ENCODE measurements at places on chromosomes 13 and 19.

DNA sequence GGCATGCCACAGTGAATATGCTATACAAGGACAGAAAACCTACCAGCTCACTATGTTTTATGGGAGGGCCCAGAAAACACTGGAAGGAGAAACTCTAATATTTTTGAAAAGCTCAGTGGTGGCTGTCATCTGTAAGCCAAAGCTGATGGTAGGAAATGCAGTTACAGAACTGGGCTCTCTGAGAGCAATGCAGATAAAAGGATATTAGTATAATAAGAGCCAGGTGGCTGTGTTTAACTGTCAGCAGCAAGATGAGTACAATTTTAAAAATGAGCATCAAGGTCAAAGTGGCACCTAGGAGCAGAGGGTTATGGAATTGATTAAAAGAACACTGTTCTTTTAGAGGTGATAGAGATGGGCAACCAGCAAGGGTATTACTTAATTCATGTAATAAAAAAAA lies 345.0 kb downstream of the NDFIP2 start:
- no peak for DNase-seq

DNA sequence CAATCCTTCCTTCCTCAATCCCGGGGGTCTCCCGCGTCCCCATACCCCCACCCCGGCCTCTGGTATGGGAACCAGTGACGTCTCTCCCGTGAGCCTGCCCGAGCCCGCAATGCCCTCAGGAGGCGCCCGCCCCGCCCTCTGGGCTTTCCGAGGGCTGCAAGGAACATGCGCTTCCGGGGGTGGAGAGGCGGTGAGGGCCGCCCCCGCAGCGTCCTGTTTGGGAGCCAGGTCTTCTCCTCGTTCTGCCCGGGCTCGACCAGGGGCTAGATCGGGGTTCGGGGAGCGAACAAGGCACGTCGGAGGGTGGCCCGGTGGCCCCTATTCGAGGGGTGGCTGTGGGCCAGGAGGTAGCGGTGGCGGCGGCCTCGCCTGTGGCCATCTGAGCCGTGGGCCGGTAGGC lies 6.6 kb upstream of the TEX101 start:
- no peak for DNase-seq

DNA sequence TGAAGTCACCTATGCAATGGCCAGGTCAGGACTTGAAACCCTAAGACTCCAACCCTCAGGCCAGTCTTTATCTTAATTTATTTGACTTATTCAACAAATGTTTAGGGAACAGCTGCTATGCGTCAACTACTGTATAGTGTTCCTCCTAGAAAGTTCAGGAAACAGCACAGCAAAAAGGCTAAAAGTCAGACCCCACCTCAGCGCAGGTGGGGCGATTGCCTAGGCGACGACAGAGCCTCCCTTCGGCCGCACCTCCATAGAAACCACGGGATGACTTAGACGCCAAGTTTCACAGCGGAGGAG lies 502 bp downstream of the VRK3 start:
- no peak for DNase-seq

GRCh38 chr13:79492313-79492798 lies 11.4 kb downstream of the NDFIP2 start:
- no peak for DNase-seq

DNA sequence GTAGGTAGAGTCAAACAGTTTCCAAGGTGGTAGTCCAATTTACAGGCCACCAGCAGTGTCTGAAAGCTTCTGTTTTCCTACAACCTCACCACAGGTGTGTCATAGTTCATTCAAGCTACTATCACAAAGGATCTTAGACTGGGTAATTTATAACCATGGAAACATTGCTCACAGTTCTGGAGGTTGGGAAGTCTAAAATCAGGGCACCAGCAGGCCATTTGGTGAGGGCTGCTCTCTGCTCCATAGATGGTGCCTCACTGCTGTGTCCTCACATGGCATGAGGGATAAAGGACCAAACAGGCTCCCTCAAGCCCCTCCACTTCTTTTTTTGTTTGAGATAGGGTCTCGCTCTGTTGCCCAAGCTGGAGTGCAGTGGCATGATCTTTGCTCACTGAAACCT lies 60.6 kb downstream of the ING1 start:
- DNase-seq = no peak

- no peak for DNase-seq
Observed at GRCh38 chr19:6610934-6611852, 20.2 kb upstream of the CD70 start.

- DNase-seq = no peak
Observed at GRCh38 chr19:3234800-3235199, 10.3 kb downstream of the CELF5 start.

- DNase-seq = no peak
Observed at GRCh38 chr13:97379386-97379785, 54.6 kb upstream of the RAP2A start.

- DNase-seq = no peak
Observed at GRCh38 chr19:41161903-41162302, 31.1 kb upstream of the CYP2S1 start.

DNA sequence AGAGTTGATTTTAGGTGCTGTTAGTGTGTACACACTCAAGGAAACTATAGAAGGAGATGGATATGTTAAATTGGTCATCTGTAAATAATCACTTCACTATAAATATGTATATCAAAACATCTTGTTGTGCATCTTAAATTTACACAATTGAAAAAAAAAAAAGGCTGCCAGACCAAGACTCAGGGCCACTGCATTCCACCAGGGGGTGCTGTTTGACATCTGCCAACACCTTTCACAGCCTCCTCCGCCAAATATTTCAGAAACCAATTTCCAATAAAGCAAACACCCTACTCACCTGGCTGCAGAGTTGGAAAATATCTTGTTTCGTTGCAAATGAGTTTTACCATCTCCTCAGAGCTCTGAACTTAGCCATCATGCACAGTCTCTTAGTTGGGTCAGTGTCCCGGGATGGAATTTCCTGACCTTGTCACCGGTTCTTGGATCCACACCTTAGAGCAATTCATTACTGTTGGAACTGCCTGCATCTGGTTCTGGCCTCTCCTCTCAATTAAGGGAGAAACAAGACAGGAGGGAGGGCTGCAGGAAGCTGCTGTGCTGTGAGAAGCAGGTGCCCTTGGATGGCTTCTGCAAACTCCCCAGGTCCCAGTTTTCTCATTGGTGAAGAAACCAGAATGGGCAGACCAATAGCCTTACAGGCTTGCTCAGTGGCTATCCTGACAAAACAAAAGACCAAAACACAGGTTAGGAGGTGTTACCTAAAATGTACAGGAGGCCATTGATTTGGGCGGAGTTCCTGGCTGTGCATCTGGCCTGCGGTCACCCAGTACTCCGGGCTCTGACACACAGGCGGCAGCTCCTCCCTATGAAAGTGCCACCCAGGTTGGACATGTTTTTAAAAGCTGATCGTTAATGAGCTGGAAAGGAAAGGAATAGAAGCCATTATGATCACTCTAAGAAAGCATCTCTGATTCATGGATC lies 746.6 kb downstream of the UQCRFS1 start:
- peak; percentile 48 for DNase-seq

GRCh38 chr13:37319031-37319443 lies 213.6 kb upstream of the CSNK1A1L start:
- no peak for DNase-seq

DNA sequence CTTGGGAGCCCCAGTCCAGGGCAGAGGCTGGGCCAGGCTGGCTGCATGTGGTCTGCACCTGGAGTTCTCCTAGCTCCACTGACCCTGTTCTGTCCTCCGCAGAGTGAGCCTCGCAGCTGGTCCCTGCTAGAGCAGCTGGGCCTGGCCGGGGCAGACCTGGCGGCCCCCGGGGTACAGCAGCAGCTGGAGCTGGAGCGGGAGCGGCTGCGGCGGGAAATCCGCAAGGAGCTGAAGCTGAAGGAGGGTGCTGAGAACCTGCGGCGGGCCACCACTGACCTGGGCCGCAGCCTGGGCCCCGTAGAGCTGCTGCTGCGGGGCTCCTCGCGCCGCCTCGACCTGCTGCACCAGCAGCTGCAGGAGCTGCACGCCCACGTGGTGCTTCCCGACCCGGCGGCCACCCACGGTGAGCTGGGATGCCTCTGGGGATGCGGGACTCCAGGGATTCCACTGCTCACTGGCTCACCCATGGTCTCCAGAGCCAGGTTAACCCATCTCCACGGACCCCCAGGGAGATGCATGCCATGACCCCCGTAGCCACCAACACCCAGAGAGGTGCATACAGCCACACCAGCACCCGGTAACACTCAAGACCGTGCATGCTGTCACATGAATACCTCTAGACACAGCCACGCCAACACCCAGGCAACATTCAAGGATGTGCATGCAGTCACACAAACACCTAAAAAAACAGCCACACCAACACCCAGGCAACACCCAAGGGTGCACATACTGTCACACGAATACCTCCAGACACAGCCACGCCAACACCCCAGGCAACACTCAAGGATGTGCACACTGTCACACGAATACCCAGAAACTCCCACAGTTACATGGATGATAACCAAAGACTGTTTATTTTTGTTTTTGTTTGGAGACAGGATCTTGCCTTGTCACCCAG lies 8.2 kb downstream of the PKN1 start:
- no peak for DNase-seq

GRCh38 chr13:68380041-68380973 lies 1150.2 kb upstream of the PCDH9 start:
- DNase-seq = no peak

GRCh38 chr13:72983085-72983768 lies 75.6 kb upstream of the KLF5 start:
- DNase-seq = no peak

DNA sequence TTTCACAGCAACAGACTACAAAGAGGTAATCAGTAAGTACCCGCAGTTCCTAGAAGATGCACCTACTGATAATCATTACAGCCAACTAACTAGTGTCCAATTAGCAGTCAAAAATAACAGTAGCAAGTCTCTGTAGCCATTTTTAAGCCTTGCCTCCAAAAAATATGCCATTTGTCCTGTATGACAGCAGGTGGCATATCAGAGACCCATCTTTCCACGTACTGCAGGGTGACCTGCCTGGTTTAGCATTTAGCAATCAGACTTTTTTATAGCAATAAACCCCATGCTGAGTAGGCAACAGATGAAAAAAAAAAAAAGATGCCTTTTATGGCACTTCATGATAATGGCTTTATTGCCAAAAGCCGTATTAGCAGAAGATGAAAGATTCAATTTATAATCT lies 155.3 kb upstream of the LSM14A start:
- DNase-seq = no peak

- DNase-seq = no peak
Observed at GRCh38 chr13:23472189-23472588, 38.7 kb upstream of the SACS start.

GRCh38 chr13:47853236-47853635 lies 147.8 kb downstream of the SUCLA2 start:
- DNase-seq = no peak

- DNase-seq = no peak
Observed at GRCh38 chr13:73482556-73482955, 423.8 kb downstream of the KLF5 start.

- DNase-seq = no peak
Observed at GRCh38 chr13:103046676-103047075, 19.5 kb downstream of the SLC10A2 start.

GRCh38 chr13:34372581-34372980 lies 554.6 kb downstream of the RFC3 start:
- DNase-seq = no peak

GRCh38 chr19:9658769-9659168 lies 16.1 kb downstream of the ZNF562 start:
- no peak for DNase-seq

DNA sequence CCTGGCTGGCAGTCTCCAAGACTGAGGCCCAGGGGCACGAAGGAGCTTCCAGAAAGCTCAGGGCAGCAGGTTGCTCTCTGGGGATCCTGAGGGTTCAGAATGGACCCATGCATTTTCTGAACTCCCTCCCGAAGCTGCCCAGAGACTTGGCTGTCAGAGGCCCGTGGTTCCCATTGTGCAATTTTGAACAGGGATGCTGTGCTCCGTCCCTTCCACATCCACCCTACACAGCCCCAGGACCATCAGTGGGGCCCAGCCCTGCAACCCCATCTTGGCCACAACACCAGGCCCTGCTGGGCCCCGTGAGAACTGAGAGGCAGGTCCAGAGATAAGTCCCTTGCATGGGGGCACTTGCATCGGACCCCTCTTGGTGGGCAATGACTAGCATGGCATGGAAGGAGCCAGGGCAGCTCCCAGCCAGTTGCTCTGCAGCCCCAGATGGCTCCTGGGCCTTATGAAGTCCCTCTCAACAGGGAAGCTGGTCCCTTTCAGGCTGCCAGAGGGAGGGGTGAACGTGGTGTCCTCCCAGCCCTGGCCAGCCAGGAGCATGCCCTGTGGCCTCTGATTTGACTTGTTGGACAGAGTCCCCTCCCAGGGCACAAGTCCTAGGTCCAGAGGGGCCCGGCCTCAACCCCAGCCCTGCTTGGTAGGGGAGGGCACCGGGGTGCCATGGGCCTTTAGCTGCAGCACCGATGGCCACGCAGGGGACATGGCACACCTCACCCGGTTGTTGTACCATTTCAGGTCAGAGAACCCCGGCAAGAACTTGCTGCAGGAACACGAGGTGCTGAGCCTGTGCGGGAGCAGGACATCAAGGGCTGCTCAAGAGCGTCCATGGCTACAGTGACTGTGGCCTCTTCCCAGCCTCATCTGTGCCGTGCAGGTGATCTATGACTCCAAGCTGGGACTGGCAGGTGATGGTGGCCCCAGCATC lies 17.3 kb upstream of the ZNF14 start:
- no peak for DNase-seq

- DNase-seq = no peak
Observed at GRCh38 chr19:43318796-43319314, 34.6 kb upstream of the CD177 start.

- DNase-seq = no peak
Observed at GRCh38 chr13:109384491-109385241, 401.7 kb downstream of the IRS2 start.

DNA sequence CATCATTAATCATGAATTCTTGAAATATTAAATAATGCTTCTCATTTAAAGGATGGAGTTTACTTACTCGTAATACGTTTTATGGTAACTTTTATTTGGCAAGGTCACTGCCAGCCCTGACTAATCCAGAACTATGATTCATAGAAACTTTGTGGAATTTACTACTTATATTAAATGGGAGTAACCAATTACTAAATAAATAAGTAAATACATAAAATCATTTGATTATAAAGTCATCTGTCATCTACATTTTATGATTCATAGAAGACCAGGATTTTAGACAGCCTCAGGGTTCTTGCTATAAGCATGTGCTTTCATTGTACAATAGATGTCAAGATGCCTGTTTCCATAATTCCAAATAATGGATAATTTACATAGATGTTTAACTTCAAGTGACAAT lies 611.1 kb downstream of the TBC1D4 start:
- DNase-seq = no peak
